ENCODE measurements at places on chromosomes 11 and 22.

- DNase-seq: no peak
Measured at GRCh38 chr11:59173080-59173963, 1.4 kb downstream of the DTX4 start.

GRCh38 chr11:116969694-116970093 lies 128.5 kb downstream of the SIK3 start:
- DNase-seq: no peak

DNA sequence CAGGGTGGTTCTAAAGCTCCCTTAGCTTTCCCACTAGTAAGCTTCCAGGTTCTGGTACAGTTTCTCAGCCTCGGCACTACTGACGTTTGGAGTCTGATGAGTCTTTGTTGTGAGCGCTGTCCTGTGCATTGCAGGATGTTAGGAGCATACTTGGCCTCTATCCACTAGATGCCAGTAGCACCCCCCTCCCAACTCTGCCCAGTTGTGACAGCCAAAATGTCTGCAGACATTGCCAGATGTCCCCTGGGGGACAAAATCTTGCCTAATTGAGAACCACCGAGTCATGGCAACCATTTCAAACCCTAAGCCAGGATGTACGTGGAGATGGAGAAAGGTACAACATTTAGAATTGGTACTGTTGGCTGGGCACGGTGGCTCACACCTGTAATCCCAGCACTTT lies 68.7 kb downstream of the PTPRJ start:
- DNase-seq: peak; percentile 71

GRCh38 chr11:101583251-101584128 lies at the start of gene TRPC6:
Gene TRPC6 (minus strand): TSS chr11:101584007. CDS start chr11:101583503, 504 bp downstream.
- peak; percentile 62 for DNase-seq

GRCh38 chr11:1741741-1742140 lies 8.7 kb downstream of the IFITM10 start:
- no peak for DNase-seq

DNA sequence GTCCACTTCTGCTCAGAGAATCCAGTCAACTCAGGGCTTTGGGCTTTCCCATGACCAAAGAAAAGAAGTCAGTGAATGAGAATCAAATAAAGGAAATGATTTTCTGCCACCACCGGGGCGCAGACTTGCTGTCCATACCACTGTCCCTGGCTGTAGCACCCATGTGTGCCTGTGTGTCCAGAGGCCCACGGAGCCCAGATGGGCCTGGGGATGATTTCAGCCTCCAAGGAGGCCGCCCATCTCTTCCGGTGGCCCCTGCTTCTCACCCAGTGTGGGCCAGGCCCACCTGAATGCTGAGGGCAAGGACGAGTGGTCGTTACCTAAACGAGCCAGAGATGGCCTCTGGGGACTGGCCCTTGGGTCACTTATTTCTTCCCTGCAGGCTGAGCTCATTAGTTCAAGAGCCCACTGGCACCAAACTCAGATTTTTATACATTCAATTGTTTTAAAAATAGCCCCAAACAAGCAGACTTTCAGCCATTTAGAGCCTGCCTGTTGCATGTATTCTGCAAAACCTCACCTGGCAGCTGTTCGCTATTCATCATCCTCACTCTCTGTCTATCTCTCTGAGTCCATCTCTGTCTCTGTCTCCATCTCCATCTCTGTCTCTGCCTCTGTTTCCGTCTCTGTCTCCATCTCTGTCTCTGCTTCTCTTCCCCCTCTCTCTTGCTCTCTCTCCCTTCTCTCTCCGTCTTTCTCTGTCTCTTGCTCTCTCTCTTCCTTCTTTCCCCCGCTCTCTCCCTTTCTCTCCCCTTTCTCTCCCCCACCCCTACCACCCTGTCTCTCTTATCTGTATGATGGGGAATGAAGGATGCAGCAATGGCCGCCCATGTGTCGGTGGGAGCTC lies 24.2 kb downstream of the KRTAP5-5 start:
- no peak for DNase-seq

DNA sequence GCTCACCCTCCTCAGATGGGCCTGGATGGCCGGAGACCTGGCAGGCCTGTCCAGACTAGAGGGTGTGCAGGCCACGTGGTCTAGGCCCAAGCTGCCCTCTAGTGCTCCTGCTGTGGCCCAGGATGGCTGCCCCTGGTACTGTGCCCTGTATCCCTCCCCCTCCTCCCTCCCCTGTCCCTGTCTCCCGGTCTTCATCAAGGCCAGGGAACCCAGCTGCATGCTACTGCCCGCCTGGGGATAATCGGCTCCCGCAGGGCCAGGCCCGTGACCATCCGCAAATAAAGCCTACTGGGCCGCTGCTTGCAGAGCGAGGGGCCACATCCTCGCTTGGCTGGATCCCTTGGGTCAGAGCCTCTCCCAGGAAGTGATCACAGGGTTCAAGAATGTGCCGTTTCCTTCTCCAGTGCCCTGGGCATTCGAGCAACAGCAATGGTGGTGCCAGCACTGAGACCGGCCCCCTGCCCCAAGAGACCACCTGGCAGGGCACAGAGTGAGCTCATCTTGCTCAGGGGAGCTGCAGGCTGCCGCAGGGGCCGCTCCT lies 51.1 kb downstream of the WNT7B start:
- no peak for DNase-seq

- no peak for DNase-seq
Measured at GRCh38 chr11:14089690-14090462, 127.4 kb downstream of the SPON1 start.

DNA sequence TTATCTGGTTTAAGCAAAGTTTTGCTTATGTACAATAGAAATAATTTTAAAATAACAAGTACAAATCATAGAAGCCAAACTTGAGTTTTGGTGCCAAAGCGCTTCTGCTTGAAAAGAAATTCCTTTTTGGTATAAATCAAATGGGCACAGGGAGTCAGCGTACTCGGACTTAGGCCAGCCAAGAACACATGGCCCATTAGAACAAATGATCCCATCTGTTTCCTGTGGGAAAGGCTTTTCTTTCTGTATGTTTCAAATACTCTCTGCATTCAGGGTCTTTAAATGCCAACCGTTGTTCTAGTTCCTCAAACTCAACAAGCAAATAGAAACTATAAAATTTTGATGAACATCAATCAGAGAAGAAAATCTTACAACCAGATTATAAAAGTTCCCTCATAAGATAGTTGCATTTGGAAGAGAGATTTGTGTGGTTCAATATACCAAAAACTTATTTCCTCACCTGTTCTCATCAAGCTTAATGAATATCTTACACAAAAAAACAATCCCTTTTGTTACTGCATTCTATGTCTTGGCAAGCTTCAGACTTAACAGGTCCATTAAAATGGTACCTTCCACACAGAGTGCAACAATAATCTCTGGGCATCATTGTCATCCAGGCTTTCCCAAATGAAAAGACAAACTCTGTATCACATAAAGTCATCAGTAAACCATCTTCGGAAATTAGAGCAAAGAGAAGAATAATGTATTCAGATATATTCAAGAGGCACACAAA lies 739.8 kb upstream of the API5 start:
- DNase-seq: no peak

GRCh38 chr11:103488579-103488978 lies 379.4 kb downstream of the DYNC2H1 start:
- DNase-seq: no peak

GRCh38 chr11:71472941-71473792 lies 20.2 kb downstream of the NADSYN1 start:
- DNase-seq: no peak

DNA sequence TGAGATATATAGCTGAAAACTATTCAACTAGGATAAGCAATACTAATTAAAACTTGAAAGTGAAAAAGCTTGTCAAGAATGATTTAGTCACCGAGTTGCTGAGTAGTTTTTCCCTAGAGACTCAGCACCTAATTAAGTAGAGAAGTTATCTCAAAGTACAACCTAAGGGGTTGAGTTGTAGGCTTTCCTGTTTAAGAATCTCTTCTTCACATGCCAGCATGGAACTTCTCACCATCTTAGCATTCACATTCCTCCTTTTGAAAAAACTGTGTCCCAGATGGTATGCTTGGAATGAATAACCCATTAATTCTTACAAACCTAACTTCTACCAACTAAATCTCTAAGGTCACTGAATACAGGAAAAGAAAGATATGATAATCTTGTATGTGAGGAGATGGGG lies 303.3 kb upstream of the ZC3H12C start:
- no peak for DNase-seq

- no peak for DNase-seq
Measured at GRCh38 chr11:31969359-31969702, 121.5 kb upstream of the RCN1 start.

DNA sequence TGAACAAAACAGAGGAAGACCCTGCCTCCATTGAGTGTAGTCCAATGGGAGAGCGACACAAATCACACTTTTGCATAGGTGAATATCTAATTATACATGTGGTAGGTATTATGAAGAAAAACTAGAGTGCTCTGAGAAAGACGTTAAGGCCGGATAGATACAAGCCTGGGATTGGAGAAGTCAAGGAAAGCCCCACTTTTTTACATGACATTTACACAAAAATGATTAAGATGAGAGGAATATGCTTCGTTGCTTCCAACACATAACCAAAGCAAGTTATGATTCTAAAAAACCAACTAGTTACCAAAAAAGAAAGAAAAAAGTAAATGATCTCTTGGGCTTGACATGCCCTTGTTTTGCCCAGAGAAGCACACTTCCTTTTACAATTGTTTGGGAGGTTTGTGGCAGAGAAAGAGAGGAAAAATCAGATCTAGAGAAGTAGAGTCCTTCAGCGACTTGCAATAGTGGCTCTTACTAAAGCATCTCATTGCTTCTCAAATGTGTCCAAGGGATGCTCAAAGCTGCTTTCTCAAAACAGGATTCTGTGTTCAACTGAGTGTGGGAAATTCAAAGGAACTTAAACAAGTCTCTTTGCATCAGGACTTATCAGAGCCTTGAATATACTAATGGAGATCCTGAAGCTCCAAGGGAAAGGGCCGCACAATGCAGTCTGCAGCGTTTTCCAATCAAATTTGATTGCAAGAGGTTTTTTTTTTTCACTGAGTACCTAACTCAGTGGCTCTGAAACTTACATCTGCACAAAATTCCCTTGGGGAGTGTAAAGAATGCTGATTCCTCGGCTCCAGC lies 38.8 kb downstream of the FLI1 start:
- no peak for DNase-seq

DNA sequence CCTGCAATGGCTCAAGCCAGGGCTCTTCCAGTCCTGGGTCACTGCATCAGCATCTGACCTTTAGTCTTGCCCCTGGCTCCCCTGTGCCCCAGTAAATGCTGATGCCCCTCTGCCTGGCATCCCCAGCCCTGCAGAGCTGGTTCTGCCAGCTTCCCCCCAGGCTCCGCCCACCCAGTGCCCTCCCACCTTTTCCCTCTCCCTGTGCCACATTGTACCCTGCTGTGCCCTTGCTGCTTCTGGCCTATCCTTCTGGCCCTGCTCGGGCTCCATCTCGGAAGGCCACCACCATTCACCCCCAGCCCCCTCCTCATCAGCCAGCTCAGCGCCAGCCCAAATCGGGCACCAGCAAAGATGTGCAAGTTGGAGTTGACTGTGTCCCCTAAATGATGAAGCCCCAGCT lies 7.4 kb downstream of the CAPN5 start:
- no peak for DNase-seq

GRCh38 chr11:127049486-127049885 lies 48.9 kb upstream of the KIRREL3 start:
- DNase-seq: no peak

DNA sequence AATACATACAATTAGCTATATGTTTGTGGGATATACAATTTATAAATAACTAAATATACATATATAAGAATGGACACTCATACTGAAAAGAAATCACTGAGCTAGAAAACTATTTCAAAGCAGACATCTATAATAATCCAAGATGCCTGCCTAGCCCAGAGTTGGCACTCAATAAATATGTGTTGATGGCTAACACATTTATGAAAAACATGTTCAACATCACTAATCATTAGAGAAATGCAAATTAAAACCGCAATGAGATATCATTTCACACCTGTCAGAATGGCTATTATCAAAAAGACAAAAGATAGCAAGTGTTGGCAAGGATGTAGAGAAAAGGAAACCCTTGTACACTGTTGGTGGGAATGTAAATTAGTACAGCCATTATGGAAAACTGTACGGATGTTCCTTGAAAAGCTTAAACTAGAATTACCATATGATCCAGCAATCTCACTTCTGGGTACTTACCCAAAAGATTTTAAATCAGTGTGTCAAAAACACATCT lies 29.8 kb downstream of the POU2AF1 start:
- no peak for DNase-seq

GRCh38 chr11:64007160-64007628 lies 21.0 kb downstream of the OTUB1 start:
- DNase-seq: no peak

- no peak for DNase-seq
Measured at GRCh38 chr11:103042161-103042560, 49.8 kb downstream of the DCUN1D5 start.

- DNase-seq: no peak
Measured at GRCh38 chr11:65548395-65548794, 9.8 kb downstream of the LTBP3 start.

GRCh38 chr11:57479911-57480310 lies 19.6 kb downstream of the RTN4RL2 start:
- DNase-seq: no peak

- DNase-seq: no peak
Measured at GRCh38 chr11:99241066-99241465, 220.3 kb downstream of the CNTN5 start.

DNA sequence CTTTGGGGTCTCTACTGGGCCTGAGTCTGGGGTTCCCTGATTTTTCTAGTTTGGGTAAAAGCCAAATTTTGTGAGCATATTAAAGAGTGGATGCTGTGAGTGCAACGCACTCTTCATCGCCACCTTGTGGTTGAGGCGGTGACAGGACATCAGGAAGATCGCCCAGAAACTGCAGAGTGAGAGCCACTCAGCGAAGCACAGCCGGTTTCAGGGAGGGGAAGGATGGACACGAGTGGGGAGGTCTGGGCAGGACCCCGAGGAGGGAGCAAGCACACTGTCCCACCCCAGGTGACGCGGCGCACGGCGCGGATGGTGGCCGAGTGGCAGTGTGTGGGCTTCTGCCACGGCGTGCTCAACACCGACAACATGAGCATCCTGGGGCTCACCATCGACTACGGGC lies 9.1 kb downstream of the SELENOO start:
- DNase-seq: peak; percentile 72

GRCh38 chr11:27663326-27663725 lies 36.9 kb downstream of the BDNF start:
- no peak for DNase-seq

GRCh38 chr11:36467012-36467411 lies 43.1 kb downstream of the TRAF6 start:
- no peak for DNase-seq

DNA sequence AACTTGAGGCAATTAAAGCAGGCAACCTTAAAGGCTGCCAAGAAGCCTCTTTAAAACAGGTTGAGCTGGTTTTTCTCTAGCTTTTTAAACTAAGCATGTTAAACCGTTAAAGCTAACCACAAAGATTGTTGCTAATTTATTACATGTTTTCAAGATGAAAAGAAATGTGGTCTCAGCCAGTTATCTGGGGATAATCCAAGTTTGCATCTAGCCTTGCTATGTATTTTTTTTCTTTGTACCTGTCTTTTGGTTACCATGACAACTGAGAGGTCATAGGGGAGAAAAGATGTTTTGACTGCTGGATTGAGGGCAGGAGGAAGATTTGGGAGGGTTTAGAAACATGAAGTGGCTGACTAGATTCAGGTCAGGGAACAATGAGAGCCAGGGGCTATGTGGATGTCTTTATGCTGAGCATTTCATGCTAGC lies 19.2 kb upstream of the PGM2L1 start:
- peak; percentile 83 for DNase-seq

- DNase-seq: no peak
Measured at GRCh38 chr11:108253176-108253575, 30.3 kb downstream of the ATM start.

GRCh38 chr11:76194872-76195668 lies 11.2 kb downstream of the WNT11 start:
- DNase-seq: no peak
